B cell (primary cell): ENCODE measurements at places on chromosomes 3 and 15. TPM values are rescaled to one million over a fixed set of nuclear protein-coding genes. Genes with fewer than 3 reads are reported as not detected.

The CHRM5 gene
- total RNA-seq: not detected in 2 replicates

DNA sequence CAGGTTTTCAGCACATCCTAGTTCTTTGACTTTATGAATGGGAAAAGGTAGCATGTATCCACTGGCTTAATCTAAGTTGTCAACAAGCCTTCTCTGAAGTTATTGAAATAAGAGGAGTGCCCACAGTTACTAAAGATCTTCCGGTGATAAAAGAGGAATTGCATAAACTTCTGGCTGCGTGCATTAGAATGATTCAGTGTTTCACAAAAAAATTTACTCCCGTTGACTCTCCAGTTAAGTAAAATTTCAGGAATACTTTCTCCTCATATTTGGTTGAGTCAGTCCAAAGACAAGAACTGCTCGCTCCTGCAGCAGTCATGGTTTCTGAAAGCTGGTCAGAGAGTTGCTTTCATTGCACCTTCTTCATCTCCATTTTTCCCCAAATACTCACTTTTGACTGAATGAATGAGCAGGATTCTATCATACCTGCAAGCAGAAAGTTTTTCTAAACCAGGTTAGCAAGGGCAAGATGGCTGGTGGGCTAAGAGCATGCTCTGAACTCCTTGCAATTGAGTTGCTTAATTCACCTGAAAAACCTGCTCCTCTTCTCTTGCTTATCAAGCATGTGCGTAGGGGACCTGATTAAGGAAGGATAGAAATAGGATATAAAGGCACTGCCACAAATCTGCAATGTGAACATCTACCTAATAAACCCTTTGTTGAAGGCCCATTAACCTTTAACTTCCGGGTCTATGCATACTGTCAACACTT lies 64.2 kb upstream of the TIMP4 start:
- H3K36me3 ChIP-seq: no peaks in the 10 kb centered on the region
- no peak for DNase-seq
- H3K27ac ChIP-seq: no peak overlapping the region
- H3K4me1 ChIP-seq: no peaks in the 10 kb centered on the region

The AQP9 gene
- total RNA-seq: not detected in 2 replicates

The BTLA gene
- 91.6 and 101 TPM in 2 replicates for total RNA-seq

- H3K27ac ChIP-seq: no peak overlapping the region
- H3K27me3 ChIP-seq: no peaks in the 10 kb centered on the region
- no peak overlapping the region for H3K4me3 ChIP-seq
- no peak for DNase-seq
Observed at GRCh38 chr3:34377961-34378360, 579.5 kb downstream of the PDCD6IP start.

DNA sequence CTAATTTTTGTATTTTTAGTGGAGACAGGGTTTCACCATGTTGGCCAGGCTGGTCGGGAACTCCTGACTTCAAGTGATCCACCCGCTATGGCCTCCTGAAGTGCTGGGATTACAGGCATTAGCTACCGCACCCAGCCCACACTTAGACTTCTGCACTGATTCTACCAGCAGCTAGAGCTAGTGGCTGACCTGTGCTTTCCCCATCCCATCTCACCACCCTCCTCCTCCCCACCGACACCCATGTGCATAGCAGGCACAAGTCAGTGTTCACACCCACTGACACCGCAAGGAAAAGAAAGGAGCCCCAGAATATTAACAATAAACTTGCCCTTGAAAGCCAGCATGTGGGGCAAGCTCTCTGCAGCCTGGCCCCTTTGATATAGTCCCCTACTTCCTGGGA lies 11.2 kb upstream of the ABTB1 start:
- no peaks in the 10 kb centered on the region for H3K4me1 ChIP-seq
- H3K27me3 ChIP-seq: no peaks in the 10 kb centered on the region
- H3K36me3 ChIP-seq: no peaks in the 10 kb centered on the region
- no peak overlapping the region for H3K27ac ChIP-seq
- no peak for DNase-seq

DNA sequence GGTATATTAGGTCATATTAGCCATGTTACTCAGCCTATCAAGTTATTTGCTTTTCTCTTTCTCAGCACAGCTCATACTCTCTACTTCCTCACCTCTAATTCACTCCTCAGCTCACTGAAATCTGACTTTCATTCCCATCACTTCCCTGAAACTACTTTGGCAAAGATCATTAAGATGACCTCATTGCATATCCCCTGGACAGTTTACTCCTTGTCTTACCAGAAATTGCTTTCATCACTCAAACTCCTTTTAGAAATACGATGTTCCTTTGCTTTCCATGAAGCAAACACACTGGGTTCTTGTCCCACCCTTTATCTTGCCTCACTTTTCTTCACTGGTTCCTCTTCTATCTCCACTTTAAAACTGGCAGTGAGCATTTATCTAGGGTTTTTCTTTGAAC lies 354.4 kb downstream of the TUSC7 start:
- no peak for DNase-seq
- no peak overlapping the region for H3K27ac ChIP-seq
- H3K27me3 ChIP-seq: no peaks in the 10 kb centered on the region
- no peaks in the 10 kb centered on the region for H3K36me3 ChIP-seq
- no peaks in the 10 kb centered on the region for H3K4me1 ChIP-seq

The FAM174B gene
- total RNA-seq: 1.8 and 1.9 TPM in 2 replicates

The TM6SF1 gene
- total RNA-seq: 1.4 and 1.6 TPM in 2 replicates

GRCh38 chr15:25894371-25894902 lies 31.3 kb upstream of the ATP10A start:
- H3K4me1 ChIP-seq: no peaks in the 10 kb centered on the region
- H3K4me3 ChIP-seq: no peak overlapping the region
- no peak for DNase-seq
- no peaks in the 10 kb centered on the region for H3K36me3 ChIP-seq

DNA sequence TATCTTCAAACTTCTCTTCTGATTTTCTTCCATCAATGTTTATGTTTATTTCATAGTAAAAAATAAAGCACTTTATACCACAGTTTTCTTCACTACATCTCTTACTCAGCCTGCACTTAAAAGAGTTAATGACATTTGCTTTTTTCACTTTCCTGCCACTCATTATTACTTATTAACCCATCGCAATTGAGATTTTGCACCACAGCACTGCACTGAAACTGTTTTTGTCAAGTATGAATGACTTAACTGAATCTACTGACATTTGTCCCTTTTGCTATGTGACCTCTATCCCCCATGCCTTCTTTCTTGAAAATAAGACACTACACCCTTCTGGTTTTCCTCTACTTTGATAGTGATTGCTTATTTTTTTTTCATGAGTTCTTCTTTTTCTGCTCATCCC lies 739.7 kb upstream of the DPPA4 start:
- DNase-seq: no peak
- no peak overlapping the region for H3K4me3 ChIP-seq
- H3K27ac ChIP-seq: no peak overlapping the region
- H3K27me3 ChIP-seq: no peaks in the 10 kb centered on the region
- H3K36me3 ChIP-seq: no peaks in the 10 kb centered on the region

- no peaks in the 10 kb centered on the region for H3K4me1 ChIP-seq
- H3K4me3 ChIP-seq: no peak overlapping the region
- no peaks in the 10 kb centered on the region for H3K27me3 ChIP-seq
- no peak overlapping the region for H3K27ac ChIP-seq
Observed at GRCh38 chr3:138051947-138052802, 42.2 kb downstream of the CLDN18 start.

- no peaks in the 10 kb centered on the region for H3K27me3 ChIP-seq
- H3K4me1 ChIP-seq: peaks cover 34% of the 10 kb centered on the region
- H3K27ac ChIP-seq: no peak overlapping the region
- no peak for DNase-seq
- no peak overlapping the region for H3K4me3 ChIP-seq
Observed at GRCh38 chr3:12659316-12660015, 4.5 kb downstream of the RAF1 start.

- peak; percentile 21 for DNase-seq
- peaks cover 34% of the 10 kb centered on the region for H3K4me1 ChIP-seq
- H3K27ac ChIP-seq: no peak overlapping the region
- no peaks in the 10 kb centered on the region for H3K27me3 ChIP-seq
- peak overlapping the region; percentile 72 for H3K4me3 ChIP-seq
Observed at GRCh38 chr3:119239206-119239820, 1.4 kb downstream of the B4GALT4 start.

- no peak for DNase-seq
- no peaks in the 10 kb centered on the region for H3K36me3 ChIP-seq
- no peak overlapping the region for H3K27ac ChIP-seq
Observed at GRCh38 chr15:47972738-47973137, 148.1 kb upstream of the SLC24A5 start.

The TMEM207 gene
- not detected in 2 replicates for total RNA-seq

- no peaks in the 10 kb centered on the region for H3K36me3 ChIP-seq
- DNase-seq: no peak
- H3K27me3 ChIP-seq: no peaks in the 10 kb centered on the region
- H3K4me1 ChIP-seq: peaks cover 3% of the 10 kb centered on the region
- H3K27ac ChIP-seq: no peak overlapping the region
- H3K4me3 ChIP-seq: no peak overlapping the region
Observed at GRCh38 chr3:98565237-98565643, 28.2 kb downstream of the CPOX start.

- no peak overlapping the region for H3K4me3 ChIP-seq
- H3K4me1 ChIP-seq: no peaks in the 10 kb centered on the region
- no peaks in the 10 kb centered on the region for H3K36me3 ChIP-seq
- DNase-seq: no peak
- H3K27ac ChIP-seq: no peak overlapping the region
- H3K27me3 ChIP-seq: no peaks in the 10 kb centered on the region
Observed at GRCh38 chr3:87335931-87336330, 59.5 kb upstream of the POU1F1 start.

GRCh38 chr3:100335434-100335833 lies 877 bp downstream of the NIT2 start:
- H3K4me3 ChIP-seq: peak overlapping the region; percentile 72
- peak overlapping the region; percentile 28 for H3K27ac ChIP-seq
- no peaks in the 10 kb centered on the region for H3K27me3 ChIP-seq
- DNase-seq: peak; percentile 52

The GPR62 gene
- not detected in 2 replicates for total RNA-seq
